ENCODE measurements at places on chromosomes 13 and 19.

DNA sequence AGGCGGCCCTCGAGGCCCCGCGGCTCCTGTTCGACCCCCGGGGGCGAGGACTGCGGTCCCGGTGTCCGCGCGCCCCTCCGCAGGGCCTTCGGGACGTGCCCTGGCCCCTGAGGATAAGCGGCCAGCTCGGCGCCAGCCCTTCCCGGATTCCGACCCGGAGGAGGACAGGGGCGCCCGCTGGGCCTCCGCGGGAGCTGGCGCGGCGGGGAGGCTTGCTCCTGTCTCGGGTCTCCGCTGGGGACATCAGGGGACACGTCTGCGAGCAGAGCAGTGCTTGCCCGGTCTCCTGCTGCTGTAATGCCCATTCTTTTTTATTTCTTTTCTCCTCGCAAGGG is 829 bp downstream of the B3GLCT start:
- peak; percentile 39 for DNase-seq

GRCh38 chr13:32932376-32932775 is 83.8 kb upstream of the KL start:
- DNase-seq: no peak

DNA sequence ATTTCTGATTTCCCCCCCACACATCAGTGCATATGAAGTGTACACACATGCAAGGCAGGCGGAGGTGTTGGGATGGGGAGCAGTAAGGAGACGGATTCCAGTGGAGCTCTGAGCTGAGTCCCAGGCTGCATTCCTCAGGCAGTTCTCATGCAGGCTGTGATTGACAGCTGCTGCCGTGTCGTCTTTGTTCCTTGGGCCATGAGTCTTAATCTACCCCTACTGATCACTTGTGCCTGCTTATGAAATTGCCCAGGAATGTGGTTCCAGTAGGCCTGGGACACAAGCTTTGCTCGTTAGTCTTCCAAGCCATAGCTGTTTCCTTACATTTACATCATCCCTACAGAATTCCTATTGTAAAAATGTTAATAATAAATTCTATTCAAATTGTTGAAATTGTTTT is 1241.9 kb downstream of the UQCRFS1 start:
- DNase-seq: no peak

DNA sequence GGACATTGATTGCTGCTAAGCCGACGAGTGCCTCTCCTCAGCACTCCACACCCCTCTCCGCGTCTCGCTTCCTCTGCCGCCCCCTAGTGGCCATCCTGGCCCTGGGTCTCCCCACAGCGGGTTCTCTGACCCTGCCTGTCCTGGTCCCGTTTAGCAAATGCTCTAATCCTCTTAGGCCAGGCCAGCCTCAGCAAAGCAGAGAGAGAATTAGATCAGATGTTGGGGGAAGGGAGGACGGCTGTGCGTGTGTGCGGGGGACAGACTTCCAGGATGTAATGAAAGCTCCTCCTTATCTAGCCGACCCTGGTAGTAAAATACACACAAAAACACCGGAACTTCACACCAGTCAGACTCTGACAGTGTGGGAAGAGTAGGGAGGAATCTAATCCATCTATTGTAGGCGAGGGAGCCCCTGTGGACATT is 4.5 kb downstream of the TPRX2 start:
- DNase-seq: peak; percentile 73

- no peak for DNase-seq
Observed at GRCh38 chr13:110546926-110547325, 14.6 kb downstream of the RAB20 start.

Measured in stimulated activated naive B cell treated with anti-CD40 and anti-IgM and Interleukin-4, amounts not matched to agents 10 μg/mL and 1 μg/mL and 100 μg/mL, for 72 hours (primary cell).